ENCODE measurements at places on chromosomes 5 and 9. TPM values are rescaled to one million over a fixed set of nuclear protein-coding genes. Genes with fewer than 3 reads are reported as not detected.

The NR2F1 gene
- total RNA-seq, result 20.4 TPM

The SAPCD2 gene
- total RNA-seq, result not detected

The OBP2B gene
- not detected for total RNA-seq

The N4BP3 gene
- total RNA-seq, result 6.1 TPM

The APBB3 gene
- total RNA-seq, result 7.2 TPM

The PLEKHG4B gene
- total RNA-seq, result 4.3 TPM

The TMEM215 gene
- not detected for total RNA-seq

The GFRA3 gene
- total RNA-seq, result 0.55 TPM

DNA sequence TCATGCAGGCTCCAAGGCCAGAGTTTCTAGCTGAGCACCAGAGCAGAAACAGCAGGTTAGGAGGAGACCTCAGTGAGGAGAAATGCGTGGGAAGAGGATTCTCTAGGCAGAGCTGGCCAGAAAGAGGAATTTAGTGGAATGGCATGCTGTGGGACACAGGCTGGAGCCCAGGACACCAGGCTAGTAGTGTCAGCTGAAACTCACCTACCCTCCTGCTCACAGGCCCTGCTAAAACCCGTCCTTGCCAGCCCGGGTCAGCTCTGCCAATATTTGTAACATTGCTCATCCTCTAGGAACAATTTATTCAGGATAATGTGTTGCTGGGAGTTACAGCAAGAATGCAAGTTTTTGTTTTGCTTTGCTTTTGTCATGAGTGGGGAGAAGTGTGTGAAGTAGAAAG lies 40.2 kb upstream of the AGXT2 start:
- no peak for DNase-seq

DNA sequence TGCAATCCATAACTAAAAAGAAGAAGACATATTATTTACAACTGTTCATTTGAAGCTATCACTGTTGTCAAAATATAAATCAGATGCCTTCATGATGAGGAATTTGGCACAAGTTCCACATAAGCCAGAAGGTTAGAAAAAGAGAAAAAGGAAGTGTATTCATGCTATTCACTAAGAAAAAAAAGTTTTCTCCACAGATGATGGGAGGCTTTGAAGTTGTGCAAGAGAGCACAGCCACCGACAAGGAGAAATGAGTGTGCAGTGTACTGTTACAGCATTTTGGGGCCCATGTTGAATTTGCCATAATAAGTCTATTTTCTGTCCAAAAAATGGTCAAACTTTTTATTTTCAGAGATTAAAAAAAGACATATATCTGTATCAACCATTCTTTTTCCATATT lies 32.9 kb upstream of the IFNK start:
- no peak for DNase-seq

GRCh38 chr9:101138509-101138908 lies 110.0 kb downstream of the PLPPR1 start:
- no peak for DNase-seq

- DNase-seq, result no peak
These were observed 22.3 kb downstream of the WWC1 start for GRCh38 chr5:168313596-168314204.

DNA sequence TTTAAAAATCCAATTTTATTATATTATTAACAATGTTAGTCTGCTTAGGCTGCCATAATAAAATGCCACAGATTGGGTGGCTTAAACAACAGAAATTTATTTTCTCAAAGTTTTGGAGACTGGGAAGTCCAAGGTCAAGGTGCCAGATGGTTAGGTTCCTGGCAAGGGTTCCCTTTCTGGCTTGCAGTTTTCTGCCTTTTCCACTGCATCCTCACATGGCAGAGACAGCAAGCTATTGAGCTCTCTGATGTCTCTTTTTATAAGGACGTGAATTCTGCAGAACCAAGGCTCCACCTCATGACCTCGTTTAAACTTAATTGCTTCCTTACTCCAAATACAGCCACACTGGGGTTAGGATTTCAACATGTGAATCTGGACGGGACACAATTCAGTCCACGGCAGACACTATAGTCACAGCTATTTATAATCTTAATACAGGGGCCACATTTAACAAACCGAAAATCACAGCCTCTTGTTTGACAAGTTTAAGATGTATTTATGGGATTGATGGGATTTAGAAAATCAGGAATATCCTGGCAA lies 174.9 kb upstream of the PUM3 start:
- DNase-seq, result no peak

- DNase-seq, result no peak
These were observed 97.3 kb upstream of the HMHB1 start for GRCh38 chr5:143714629-143715028.

- DNase-seq, result peak; percentile 69
These were observed 81.4 kb downstream of the C9orf152 start for GRCh38 chr9:110126499-110126941.
